Keratinocyte (primary cell): ENCODE measurements at places on chromosomes 6 and 20. TPM values are rescaled to one million over a fixed set of nuclear protein-coding genes. Genes with fewer than 3 reads are reported as not detected.

- no peak for DNase-seq
Measured at GRCh38 chr20:38685853-38686473, 38.3 kb upstream of the SLC32A1 start.

The SLC22A7 gene
- not detected in 3 replicates for polyA plus RNA-seq

The TRIM40 gene
- polyA plus RNA-seq = not detected in 3 replicates

- DNase-seq = no peak
Measured at GRCh38 chr20:39010496-39010895, 48.4 kb downstream of the DHX35 start.

DNA sequence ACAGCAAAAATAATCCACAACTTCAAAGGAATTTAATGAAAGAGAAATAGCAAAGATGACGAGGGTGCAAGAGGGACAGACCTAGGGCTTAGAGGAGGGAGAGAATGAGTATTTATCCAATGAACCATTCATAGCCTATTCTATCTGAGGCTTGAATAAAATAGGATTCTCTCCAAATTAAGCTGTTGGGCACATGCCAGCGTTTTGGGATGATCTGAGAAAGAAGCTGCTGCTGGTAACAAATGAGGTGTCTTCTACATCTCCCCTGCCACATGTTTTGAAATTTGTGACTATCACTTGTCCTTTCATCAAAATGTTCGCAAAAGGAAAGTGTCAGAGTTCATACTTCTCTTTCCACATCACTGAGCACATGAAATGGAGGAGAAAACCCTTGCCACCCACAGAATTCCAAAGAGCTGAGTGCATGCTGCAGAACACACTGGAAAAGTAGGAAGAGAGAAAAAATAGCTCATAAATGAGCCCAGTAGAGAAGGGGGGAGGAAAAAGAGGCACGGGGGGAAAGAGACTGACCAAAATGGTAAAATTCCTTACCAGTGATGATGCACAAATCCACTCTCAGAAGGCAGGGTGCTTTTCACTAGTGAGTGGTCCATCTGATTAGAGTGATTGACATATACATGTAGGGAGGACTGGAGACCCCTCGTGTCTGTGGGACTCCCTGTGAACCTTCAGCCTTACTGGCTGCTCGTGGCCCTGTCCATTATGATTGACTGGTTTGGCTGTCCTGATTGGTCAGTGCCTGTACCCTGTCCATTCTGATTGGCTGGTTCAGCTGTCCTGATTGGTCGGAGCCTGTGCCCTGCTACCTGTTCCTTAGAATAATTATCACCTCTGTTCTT, 180.5 kb downstream of the OGFRL1 start:
- DNase-seq = no peak

GRCh38 chr6:153096792-153097191, 34.3 kb downstream of the RGS17 start:
- no peak for DNase-seq

The PTK7 gene
- 58.8 to 88.8 TPM (median 81.0 TPM) in 3 replicates for polyA plus RNA-seq

GRCh38 chr20:8940326-8940725, 128.6 kb upstream of the PLCB4 start:
- DNase-seq = no peak

DNA sequence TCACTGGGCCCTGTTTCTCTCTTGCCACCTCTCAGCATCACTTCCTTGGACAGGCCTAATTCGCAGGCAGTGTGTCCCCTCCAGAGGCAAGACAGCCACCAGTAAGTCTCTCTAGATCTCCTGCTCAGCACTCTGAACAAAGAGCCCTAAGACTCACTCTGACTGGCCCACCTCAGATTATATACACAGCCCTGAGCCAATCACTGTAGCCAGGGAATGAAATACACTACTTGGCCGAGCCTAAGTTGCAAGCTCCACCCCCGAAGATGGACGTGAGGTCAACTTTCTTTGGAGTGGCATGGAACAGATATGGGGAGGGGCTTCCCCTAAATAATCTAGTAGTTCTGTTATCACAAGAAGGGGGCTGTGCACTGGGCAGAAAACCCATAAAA, 4.1 kb downstream of the BPI start:
- no peak for DNase-seq

The HSPA1L gene
- 0.31 to 0.60 TPM (median 0.54 TPM) in 3 replicates for polyA plus RNA-seq

The RNF182 gene
- 0.94 to 3.8 TPM (median 2.0 TPM) in 3 replicates for polyA plus RNA-seq

The KIAA1755 gene
- 0.05 to 0.07 TPM in 2 of 3 replicates, not detected in the other for polyA plus RNA-seq

GRCh38 chr20:20432618-20433286, 64.8 kb downstream of the INSM1 start:
- no peak for DNase-seq

GRCh38 chr6:168333989-168334388, 14.4 kb upstream of the DACT2 start:
- no peak for DNase-seq

GRCh38 chr6:150186129-150186898, 43.5 kb downstream of the PPP1R14C start:
- no peak for DNase-seq

- DNase-seq = no peak
Measured at GRCh38 chr20:63574156-63574828, at the start of gene HELZ2. Gene HELZ2 (minus strand): TSS chr20:63574239. CDS start chr20:63572385, 1,854 bp downstream.

GRCh38 chr6:166449036-166449435, 66.3 kb upstream of the MPC1 start:
- no peak for DNase-seq

DNA sequence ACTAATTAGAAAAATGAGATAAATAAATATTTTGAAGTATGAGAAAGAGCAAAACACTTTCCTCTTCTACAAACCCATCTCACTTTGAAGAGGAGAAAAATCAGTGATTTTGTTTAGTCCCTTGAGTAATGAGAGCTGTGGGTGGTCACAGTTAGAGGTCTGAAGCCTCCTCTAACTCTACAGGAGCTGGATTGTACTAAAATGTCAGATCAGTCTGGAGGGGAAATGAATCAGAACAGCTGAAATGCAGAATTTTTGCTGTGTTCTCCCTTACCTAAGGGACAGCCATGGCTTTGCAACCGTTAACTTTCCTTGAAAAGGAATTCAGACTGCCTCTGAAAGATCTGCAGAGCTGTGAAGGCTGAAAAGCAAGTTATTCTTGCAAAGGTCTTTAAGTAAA, 11.4 kb upstream of the RFPL4B start:
- no peak for DNase-seq

GRCh38 chr6:43088654-43089056, 12.5 kb downstream of the PTK7 start:
- peak; percentile 78 for DNase-seq

The PDYN gene
- 0.03 TPM in 1 of 3 replicates, not detected in the others for polyA plus RNA-seq

The TRAPPC3L gene
- polyA plus RNA-seq = 0.19 to 0.31 TPM (median 0.28 TPM) in 3 replicates

The FOXQ1 gene
- 2.3 to 5.4 TPM (median 4.2 TPM) in 3 replicates for polyA plus RNA-seq

DNA sequence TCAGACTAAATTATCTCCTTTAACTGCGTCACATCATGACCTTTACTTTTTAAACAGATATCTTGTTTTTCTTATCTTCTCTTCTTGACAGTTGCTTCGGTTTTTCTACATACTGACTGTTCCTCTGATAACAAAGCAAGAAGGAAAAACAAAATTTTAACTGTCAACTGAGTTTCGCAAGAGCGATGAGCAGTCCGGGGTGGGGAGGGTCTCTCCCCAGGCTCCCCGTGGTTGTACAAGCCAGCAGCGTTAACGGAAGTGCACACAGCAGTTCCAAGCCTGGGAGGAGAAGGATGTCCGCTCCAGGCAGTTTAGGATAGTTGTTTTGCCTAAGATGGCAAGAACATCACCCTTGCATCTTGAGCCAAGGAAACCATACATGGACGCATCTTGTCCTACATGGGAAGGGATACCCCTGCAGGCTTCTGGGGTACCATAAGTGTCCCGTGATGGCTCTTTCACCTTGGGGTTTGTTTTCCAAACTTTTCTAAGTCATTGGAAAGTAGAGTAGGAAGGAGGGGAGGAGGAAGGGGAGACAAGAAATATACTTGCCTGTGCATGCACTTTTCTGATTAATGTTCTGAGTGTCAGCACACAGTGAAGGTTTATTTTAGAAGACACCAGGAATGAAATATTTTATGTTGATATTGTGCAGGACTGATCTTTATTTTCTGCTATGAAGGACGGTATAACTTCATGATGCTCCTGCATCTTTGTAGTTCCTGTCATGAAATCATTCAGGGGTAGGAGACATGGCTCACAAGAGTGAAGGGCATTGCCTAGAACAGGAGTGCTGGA, 20.8 kb downstream of the SLC24A3 start:
- DNase-seq = no peak

The SAMD10 gene
- polyA plus RNA-seq = 0.45 to 0.93 TPM (median 0.75 TPM) in 3 replicates

DNA sequence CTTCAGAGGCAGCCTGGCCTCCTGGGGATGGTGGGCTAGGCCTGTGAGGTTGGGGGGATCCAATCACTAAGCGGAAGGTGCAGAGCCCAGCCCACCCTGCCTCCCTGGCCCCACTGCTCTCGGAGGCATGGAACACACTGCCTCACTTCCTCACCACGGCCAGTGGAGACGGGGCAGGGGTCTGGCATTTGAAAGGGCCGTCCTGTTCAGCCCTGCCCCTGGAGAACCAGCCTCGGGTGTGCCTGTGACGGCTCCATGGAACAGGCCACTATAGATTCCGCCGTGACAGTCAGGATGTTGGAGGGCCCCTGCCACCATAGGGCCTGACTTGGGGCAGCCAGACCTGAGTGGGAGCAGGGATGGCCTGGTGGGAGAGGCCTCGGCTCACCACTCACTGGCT, 110.2 kb downstream of the DACT2 start:
- no peak for DNase-seq

- no peak for DNase-seq
Measured at GRCh38 chr20:62885896-62886708, 24.5 kb upstream of the TCFL5 start.

The TDP2 gene
- 21.5 to 39.8 TPM (median 24.2 TPM) in 3 replicates for polyA plus RNA-seq

GRCh38 chr6:101803136-101803535, 409.6 kb downstream of the GRIK2 start:
- no peak for DNase-seq

GRCh38 chr6:143288923-143289322, 161.6 kb downstream of the ADAT2 start:
- DNase-seq = no peak

DNA sequence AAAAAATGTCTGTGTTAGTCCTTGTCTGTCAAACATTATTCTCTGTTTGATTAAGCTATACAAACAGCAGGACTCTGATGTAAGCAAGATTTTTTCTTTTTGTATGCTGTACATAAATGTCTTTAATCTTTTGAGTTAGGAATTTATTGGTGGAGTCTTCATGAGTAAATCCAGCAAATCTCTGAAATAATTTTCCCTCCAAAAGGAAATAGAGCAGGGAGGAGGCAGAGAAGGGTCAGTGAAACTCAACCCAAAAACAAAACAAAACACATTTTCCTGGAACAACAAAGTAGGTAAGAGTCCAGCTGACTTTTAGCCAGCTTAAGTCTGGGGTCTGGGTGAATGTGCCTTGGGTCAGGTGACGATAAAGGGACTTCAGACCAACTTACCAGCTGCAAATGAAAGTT, 113.7 kb downstream of the FOXA2 start:
- no peak for DNase-seq

- no peak for DNase-seq
Measured at GRCh38 chr6:155861821-155862220, 406.2 kb upstream of the NOX3 start.

- DNase-seq = no peak
Measured at GRCh38 chr6:170045981-170046667, 244.8 kb downstream of the DLL1 start.

- DNase-seq = no peak
Measured at GRCh38 chr6:158417760-158418098, 105.5 kb downstream of the TULP4 start.

The ENPP5 gene
- polyA plus RNA-seq = 0.02 to 0.10 TPM (median 0.07 TPM) in 3 replicates

- no peak for DNase-seq
Measured at GRCh38 chr20:64161356-64162238, 2.7 kb upstream of the MYT1 start.

- DNase-seq = no peak
Measured at GRCh38 chr20:37220731-37221130, 40.9 kb downstream of the GHRH start.

DNA sequence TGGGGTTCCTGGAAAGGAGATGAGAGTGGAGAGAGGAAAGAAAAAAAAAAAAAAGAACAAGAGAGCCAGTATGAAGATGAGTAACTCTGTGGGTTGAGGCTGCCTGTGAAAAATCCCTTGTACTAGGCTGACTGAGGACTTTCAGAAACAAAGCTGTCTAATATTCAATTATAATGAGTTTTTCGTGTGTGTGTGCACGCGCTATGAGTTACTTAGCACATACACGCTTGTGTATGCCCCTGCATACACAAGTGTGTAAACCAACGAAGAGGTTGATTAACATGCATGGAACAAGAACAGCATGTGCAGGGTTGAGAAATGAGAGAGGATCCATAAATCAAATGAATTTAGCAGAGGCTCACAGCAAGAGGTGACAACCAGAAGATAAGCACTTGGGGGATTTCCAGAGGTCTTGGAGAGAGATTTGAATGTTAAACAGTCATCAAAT, 4.8 kb upstream of the RBPJL start:
- DNase-seq = no peak

The IRF4 gene
- polyA plus RNA-seq = 0.01 to 0.12 TPM (median 0.10 TPM) in 3 replicates

GRCh38 chr6:135300576-135300975, 119.5 kb downstream of the MYB start:
- no peak for DNase-seq

GRCh38 chr6:11764250-11764604, 14.4 kb downstream of the ADTRP start:
- no peak for DNase-seq

DNA sequence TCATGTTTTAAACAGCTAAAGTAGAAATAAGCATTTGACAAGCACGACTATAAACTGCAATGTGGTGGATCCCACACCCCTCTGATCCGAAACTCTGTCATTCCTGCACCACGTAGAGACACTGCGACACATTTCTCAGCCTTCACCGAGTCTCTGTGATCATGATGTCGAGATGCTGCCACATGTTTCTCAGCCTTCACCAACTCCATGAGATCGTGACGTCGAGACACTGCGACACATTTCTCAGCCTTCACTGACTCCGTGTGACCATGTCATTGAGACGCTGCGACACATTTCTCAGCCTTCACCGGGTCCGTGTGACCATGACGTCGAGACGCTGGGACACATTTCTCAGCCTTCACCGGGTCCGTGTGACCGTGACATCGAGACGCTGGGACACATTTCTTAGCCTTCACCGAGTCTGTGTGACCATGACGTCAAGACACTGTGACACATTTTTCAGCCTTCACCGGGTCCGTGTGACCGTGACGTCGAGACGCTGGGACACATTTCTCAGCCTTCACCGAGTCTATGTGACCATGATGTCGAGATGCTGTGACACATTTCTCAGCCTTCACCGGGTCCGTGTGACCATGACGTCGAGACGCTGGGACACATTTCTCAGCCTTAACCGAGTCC, 143.0 kb downstream of the TTLL2 start:
- DNase-seq = no peak

The NANP gene
- polyA plus RNA-seq = 3.7 to 6.6 TPM (median 6.3 TPM) in 3 replicates

DNA sequence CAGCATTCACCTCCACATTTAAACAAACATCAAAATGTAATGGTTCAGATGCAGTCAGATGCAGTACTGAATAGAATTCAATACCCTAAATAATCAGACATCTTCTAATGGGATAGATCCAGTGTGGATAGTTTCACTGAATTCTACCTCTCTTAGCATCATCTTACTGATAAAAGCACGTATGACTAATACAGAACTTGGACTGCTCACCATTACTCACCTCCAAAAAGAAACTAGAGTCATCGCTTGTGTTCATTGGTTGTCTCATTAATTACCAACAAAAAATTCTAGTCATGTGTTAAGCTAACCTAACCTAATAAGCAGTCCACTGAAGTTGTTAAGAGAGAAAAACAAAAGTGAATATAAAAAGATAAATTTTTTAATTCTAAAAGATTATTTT, 165.9 kb upstream of the IRAK1BP1 start:
- peak; percentile 41 for DNase-seq

The ZSWIM1 gene
- polyA plus RNA-seq = 4.3 to 4.9 TPM (median 4.4 TPM) in 3 replicates
